MM.1S (cell line): ENCODE measurements at places on chromosomes 11 and 22.

DNA sequence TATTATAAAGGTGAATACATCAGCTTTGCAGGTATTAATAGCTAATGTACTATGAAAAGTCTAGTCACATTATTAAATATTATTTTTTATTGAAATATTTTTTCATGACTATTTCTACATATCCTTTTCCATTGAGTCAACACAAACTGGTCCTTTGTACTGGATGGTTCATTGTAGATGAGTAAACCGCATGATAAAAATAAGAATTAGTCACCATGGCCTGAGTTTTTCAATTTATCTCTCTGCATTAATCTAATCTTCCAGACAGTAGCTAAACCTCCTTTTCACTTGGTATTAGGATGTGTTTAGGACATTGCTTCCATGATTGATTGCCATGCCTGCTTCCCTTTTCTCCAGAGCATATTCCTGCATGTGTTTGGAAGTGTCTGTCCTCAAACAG is 439.4 kb upstream of the ARHGAP42 start:
- no peak for DNase-seq

GRCh38 chr22:46371623-46372226 is 36.2 kb downstream of the TRMU start:
- no peak for DNase-seq

DNA sequence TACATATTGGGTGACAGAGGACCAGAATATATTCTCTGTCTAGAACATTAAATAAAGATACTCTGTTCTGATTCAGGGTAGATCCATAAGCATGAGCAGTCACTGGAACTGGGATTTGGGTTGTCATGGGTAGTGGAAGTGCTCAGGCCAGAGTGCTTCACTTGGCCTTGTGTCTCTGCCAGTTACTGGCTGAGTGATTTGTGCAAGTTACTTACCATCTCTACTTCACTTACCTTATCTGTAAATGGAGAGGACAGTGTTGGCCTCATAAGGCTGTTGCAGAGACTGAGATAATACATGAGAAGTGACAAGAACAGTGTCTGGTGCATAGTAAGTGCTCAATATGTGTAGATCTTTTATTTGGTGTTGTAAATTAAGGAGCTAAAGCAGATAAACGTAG is 17.6 kb downstream of the ATXN10 start:
- no peak for DNase-seq

- peak; percentile 39 for DNase-seq
Observed at GRCh38 chr11:125872138-125872491, 15.4 kb upstream of the HYLS1 start.

- no peak for DNase-seq
Observed at GRCh38 chr11:118287006-118287405, 17.5 kb upstream of the CD3E start.

GRCh38 chr11:67252831-67253239 is 13.4 kb upstream of the GRK2 start:
- DNase-seq = peak; percentile 53

- DNase-seq = no peak
Observed at GRCh38 chr22:35477911-35478582, 62.6 kb upstream of the RASD2 start.

- DNase-seq = no peak
Observed at GRCh38 chr22:48889209-48889830, 938.4 kb downstream of the BRD1 start.
